ENCODE measurements at places on chromosomes 12 and 14.
A peak's percentile ranks its signal among the peaks of the same experiment; 100 is the strongest.

GRCh38 chr12:132608231-132609171, 1.9 kb downstream of the LRCOL1 start:
- no peak for DNase-seq

DNA sequence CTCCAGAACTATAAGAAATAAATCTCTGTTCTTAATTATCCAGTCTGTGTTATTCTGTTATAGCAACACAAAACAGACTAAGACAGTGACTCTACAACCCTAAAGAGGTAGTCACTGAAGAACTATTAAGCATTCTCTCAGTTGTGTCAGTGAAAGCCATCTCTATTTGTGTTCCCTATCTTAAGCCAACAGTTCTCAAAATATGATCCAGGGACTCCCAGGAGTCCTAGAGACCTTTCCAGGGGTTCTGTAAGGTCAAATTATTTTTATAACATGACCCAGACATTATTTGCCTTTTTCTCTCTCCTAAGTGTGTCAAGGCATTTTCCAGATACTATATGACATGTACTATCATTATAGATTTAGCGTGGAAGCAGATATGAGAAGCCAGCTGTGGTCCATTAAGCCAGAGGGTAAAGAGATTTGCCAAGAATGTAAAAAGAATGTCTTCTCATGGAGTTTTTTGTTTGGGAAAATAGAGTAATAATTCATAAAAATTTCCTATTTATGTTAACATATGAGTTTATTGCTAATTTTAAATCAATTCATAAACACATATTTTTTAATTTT, 315.8 kb downstream of the RGS6 start:
- DNase-seq = no peak

- DNase-seq = no peak
Measured at GRCh38 chr14:33350366-33350990, 411.8 kb downstream of the NPAS3 start.

DNA sequence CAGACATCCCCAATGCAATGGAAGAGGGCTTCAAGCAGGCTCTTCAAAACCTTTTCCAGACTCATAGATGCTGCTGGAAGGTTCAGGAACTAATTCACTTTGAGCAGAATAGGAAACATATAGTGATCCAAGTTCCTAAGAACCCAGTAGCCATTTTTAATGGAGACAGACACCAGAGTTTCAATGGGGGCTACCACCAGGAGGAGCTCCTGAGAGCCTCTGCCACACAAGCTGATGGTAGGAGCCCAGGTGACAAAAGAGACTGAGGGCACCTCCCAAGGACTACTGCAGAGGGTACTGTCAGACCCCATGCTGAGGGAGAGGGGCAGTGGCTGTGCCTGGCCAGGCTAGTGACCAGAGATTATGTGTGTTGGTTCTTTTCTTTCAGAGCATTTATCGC, 45.9 kb downstream of the IFNG start:
- no peak for DNase-seq

GRCh38 chr12:57852620-57853500, 6.3 kb upstream of the CTDSP2 start:
- DNase-seq = no peak

DNA sequence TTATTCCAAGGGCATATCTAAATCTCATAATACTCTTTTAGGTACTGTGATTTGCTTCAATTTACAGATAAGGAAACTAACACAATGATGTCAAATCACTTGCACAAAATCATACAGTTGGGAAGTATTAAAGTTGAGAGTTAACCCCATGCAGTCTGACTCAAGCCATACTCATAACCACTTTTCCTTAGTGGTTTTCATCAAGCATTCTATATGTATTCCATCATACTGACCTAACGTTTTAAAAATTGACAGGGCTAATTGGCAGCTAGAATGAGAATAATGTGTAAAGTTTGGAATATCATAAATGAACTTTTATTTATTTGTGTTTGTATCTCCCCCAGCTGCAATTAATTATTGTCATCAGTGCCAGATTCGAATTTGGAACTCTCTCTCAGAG, 20.9 kb downstream of the PUS7L start:
- DNase-seq = peak; percentile 19

- DNase-seq = no peak
Measured at GRCh38 chr14:64812412-64812811, 67.3 kb downstream of the SPTB start.

GRCh38 chr14:72562300-72562699, 331.6 kb downstream of the DPF3 start:
- DNase-seq = no peak

GRCh38 chr12:32734952-32735351, 20.7 kb downstream of the YARS2 start:
- no peak for DNase-seq

GRCh38 chr12:115149279-115149678, 465.3 kb upstream of the TBX3 start:
- DNase-seq = no peak

DNA sequence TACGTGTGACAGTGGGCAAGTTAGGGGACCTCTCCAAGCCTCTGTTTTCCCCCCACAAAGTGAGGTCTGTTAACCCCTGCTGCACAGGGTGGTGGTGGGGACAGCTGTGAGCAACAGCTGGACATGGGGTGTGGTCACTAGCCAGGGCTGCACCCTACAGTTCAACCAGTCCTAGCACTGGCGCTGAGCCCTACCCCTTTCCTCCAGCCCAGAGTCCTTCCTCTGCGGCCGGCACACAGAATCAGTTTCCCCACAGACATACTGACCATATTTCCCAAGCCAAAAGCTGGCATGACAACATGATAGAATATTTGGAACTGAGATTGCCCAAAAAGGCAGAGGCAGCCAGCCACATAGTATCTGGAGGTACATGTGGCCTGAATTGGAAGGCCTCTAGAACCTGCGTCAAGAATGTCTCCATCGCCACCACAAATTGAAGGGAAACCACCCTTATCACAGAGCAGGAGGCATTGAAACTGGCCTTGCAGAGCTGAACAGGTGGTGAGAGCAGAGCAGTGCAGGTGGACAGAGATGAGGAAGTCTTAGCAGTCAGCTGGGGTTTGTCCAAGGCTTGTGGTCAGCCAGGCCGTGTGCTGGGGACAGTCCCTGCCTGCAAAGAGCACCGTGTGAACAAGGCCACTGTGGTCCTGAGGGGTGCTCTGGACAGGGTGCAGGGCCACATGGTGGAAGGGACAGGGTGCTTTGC, 21.2 kb downstream of the DEGS2 start:
- no peak for DNase-seq

DNA sequence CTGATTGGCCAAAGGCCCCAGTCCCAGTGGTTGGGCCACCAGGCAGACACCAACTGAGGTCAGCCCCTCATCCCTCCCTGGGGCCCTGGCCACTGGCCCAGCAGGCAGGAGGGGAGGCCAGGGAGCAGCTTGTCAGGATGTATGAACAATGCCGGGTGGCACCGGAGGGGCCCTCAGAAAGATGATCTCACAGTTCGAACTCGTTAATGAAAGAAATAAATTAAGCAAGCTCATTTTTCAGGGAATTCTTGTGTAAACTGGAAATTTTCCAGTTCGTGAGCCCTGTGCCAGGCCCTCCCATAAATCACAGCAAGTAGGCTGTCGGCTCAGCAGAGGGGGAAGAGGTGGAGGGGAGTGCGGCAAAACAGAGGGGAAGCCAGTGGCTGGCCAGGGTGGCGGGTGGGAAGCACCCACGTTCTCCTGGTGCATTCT, 177.0 kb upstream of the VASH1 start:
- no peak for DNase-seq

GRCh38 chr12:122161682-122162081, 12.3 kb downstream of the IL31 start:
- no peak for DNase-seq

GRCh38 chr12:116964054-116965050, 53.6 kb downstream of the FBXW8 start:
- no peak for DNase-seq

DNA sequence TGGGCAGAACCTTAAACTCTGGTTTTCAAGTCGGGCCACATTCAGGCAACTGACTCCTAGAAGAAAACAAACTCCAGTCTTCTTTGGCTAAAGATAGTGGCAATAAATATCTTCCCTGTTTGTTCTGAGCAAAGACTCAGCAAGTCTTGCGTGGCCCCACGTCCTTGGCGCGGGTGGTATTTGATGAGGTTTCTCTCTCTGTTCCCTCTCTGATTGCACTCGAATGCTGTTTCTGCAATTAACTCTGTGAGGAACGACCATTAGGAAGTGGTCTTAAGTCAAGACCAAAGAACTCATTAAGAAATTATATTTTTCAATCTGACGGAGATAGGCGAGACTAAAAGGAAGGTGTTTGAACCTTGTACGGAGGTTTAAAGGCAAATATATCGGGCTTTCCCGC, 177.6 kb downstream of the TMEM132C start:
- no peak for DNase-seq

DNA sequence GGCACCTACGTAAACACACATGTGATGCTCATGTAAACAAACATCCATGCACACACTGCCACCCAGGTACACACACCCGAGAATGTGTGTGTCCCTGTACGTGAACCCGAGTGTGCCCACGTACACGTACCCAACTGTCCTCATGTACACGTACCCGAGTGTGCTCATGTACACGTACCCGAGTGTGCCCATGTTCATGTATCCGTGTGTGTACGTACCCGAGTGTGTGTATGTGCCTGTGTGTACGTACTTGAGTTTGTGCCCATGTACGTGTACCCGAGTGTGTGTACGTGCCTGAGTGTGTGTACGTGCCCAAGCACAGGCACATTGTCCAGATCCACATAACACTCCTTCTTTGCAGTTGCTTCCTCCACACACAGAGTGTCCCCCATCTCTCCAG, 45.0 kb downstream of the LRCOL1 start:
- DNase-seq = no peak

DNA sequence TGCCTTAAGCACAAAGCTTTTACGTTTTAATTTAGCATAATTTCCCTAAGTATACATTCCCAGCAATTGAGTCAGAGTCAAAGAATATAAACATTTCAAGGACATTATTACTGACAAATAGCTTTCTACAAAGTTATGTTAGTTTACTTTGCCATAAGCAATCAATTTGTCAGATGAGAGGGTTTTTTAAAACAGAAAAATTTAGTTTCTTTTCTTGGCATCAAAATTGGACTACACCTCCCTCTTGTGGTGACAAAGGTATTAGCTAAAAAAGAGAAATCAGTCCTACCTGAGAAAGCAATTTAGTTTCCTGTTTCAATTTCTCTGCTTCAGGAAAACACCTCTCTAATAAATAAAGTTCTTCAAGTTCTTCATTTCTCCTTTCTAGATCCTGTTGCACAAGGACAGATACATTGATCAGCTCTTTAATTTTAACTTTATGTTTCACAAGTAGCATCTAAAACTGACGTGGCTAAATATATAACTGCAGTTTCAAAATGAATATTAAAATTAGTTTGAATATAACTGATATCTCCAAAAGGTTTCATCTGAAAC, 39.9 kb downstream of the DNAI7 start:
- DNase-seq = peak; percentile 15

GRCh38 chr12:91948504-91948903, 197.1 kb downstream of the BTG1 start:
- no peak for DNase-seq

DNA sequence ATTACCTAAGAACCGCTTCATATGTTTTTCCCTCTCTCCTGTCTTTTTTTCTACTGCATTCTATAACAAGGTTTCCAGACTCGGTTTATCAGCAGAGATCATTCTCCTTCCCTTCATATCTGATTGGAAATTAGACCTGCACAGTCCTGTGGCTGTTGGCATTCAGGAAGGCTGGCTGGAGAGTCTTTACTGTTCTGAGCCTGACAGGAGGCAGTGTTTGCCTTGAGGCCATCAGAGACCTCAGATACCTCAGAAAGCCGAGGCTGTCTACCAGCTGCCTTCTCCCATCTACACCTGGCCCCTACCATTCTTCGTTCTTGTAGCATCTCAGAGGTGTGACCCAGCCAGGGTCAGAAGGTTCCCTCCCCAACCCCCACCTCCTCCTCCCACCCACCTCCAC, 182.0 kb downstream of the CAND1 start:
- DNase-seq = no peak

GRCh38 chr12:2395354-2395977, 342.7 kb downstream of the CACNA1C start:
- peak; percentile 50 for DNase-seq

DNA sequence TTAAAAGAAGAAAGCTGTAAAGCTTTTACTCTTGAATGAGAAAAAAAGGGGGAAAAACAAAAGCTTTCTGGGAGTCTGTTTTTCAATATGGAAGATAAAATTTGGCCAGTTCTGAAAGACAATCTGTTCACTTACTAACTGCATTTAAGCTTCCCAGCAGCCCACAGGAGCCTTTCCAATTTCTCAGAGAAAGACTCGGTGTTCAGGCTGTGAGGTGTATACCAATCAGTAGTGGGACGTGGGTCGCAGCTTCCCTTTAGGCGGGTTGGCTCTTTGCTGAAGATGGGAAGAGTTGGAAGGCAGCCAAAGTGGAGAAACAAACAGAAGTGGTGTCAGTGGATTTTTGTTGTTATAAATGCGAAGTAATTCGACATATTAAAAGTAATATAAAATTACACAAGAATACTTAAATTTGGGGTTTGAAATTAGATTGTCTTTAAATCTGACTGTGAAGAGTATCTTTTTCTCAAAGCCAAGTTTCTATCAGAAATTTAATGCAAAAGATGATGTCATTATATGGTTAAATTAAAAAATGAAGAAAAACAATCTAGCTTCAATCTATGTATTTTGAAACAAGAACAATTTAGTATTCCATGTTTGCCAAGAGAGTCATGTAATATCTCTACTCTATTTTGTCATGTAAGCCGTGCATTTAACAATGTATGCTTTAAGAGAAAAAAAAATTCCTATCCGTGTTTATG, 590.2 kb upstream of the ATXN7L3B start:
- DNase-seq = no peak

- DNase-seq = no peak
Measured at GRCh38 chr14:102277874-102278630, 26.9 kb downstream of the MOK start.

DNA sequence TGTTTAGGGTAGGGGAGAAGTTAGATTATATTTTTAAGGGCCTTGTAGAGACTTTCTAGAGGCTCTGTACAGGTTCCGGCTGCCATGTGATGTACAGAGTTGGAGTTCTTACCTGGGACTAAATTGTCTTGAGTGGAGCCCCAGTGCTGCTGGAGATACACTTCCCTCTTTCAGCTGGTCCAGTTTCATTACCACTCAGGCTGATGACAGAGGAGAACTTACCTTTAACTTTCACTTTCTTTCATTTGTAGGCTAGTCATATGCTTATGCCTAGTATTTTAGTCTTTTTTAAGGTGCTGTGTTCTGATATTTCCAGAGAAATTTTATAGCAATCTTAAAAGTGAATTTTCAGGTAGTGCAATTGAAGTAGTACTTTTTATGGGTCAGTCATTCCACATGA, 117.3 kb downstream of the ERC1 start:
- no peak for DNase-seq
